NCI-H2029 treated with DMSO at 0.1 percent for 48 hours (cell line): ENCODE measurements at places on chromosomes 16 and 17.

- no peak for DNase-seq
Measured at GRCh38 chr17:74798239-74798707, 22.1 kb upstream of the NAT9 start.

DNA sequence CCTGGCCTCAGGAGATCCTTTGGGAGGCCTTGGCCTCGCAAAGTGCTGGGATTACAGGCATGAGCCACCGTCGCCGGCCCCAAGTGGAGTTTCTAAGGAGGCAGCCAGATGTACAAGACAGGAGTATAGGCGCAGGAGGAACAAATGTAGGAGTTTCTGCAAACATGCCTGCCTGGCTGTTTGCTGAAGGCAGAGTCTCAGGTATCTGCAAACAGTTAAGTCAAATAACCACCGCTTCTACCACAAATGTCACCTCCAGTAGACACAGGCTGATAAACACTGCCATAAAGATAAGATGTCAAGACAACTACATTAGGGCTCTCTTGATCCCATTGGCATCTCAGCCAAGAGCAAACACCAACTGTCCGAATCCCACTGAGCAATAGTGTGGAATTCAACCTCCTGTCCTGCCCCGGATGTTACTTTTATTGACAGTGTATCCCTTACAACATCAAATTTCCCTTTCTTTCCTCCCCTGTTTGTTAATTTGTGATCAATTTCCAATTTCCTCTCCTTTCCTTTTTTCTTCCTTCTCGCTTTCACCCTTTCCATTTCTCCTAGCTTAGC is 5.6 kb upstream of the COG1 start:
- peak; percentile 53 for DNase-seq

GRCh38 chr17:70139449-70139993 is 29.8 kb upstream of the KCNJ2 start:
- no peak for DNase-seq

DNA sequence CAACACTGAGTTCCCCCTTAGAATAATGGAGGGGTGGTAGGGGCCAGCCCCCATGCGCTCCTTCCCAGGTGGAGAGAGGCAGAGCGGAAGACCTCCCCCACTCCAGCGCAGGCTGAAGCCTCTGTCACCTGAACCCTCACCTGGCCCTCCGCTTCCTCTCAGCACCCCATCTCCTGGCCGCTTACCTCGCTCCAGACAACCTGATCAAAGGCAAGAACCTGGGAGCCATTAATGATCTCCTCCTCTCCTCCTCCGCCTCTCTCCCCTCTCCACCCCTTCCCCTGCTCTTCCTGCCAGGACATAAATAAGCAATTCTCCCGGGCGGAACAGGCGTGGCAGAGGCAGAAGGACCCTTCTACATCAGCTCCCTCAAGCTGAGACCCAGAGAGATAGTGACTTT is 110.2 kb upstream of the LHX1 start:
- no peak for DNase-seq

- DNase-seq = peak; percentile 21
Measured at GRCh38 chr16:23016368-23016767, 132.9 kb downstream of the USP31 start.

DNA sequence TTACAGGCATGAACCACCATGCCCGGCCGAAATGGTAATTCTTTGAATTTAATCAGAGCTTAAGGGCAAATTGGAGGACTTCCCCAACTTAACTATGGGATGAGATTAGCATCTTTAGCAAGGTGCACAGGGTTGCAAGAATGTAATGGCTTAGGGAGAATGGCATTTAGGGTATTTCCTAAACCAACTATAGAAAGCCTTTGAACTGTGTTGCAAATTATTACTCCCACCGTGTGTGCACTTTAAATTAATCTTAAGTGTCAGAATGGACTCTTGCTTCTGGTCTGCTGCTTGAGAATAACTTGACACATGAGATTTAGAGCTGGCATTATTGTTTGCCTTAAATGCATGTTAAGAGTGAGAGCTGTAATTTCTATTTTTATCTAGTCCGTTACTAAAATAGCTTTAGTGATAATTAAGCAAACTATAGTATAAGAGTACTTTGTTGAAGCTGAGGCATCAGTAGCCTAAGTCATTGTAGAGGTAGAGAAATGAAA is 59.8 kb downstream of the TUBD1 start:
- no peak for DNase-seq

GRCh38 chr16:66874079-66874775 is 6.1 kb upstream of the PDP2 start:
- no peak for DNase-seq

DNA sequence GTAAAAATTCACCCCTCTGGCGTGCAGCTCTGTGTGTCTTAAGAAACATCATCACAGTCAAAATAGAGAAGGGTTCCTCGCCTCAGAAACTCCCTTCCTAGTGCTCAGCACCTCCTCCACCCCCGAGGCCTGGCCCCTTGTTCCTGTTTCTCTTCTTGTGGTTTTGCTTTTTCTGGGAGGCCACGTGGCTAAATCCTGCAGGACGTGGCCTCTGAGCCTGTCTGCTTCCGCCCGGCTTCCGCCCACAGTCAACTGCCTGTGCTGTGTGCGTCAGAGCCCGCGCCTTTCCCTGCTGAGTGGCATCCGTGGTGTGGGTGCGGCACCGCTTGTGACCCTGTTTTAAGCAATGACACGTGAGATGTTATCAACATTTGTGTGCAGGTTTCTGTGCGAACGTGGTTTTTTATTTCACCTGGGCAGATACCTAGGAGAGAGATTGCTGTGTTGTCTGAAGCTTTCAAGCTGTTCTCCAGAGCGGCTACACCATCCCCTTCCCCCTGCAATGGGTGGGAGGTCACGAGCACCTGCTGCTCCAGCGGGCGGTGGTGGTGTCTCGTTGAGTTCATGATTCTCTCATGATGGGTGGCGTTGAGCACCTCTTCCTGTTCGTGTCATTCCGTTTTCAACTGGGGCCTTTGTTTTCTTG is 21.7 kb downstream of the ACSF3 start:
- no peak for DNase-seq

GRCh38 chr16:81616321-81617020 is 162.6 kb upstream of the PLCG2 start:
- DNase-seq = no peak

DNA sequence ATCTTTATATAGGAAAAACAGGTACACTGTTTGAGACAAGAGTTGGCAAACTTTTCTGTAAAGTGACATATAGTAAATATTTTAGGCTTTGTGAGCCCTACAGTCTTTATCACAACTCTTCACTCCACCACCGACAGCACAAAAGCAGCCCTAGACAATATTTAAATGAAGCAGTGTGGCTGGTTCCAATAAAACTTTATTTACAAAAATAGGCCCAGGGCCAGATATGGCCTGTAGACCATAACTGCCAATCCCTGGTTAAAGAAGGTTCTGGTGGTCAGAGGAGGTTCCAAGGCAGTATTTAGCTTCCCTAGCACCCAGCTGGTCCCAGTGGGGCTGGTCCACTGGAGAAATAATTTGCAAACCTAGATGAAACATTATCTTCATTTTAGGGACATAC is 3.6 kb downstream of the FAM117A start:
- DNase-seq = no peak

GRCh38 chr17:64546716-64547115 is 39.9 kb downstream of the CEP95 start:
- DNase-seq = no peak

GRCh38 chr16:61887903-61888302 is 148.3 kb downstream of the CDH8 start:
- DNase-seq = no peak

DNA sequence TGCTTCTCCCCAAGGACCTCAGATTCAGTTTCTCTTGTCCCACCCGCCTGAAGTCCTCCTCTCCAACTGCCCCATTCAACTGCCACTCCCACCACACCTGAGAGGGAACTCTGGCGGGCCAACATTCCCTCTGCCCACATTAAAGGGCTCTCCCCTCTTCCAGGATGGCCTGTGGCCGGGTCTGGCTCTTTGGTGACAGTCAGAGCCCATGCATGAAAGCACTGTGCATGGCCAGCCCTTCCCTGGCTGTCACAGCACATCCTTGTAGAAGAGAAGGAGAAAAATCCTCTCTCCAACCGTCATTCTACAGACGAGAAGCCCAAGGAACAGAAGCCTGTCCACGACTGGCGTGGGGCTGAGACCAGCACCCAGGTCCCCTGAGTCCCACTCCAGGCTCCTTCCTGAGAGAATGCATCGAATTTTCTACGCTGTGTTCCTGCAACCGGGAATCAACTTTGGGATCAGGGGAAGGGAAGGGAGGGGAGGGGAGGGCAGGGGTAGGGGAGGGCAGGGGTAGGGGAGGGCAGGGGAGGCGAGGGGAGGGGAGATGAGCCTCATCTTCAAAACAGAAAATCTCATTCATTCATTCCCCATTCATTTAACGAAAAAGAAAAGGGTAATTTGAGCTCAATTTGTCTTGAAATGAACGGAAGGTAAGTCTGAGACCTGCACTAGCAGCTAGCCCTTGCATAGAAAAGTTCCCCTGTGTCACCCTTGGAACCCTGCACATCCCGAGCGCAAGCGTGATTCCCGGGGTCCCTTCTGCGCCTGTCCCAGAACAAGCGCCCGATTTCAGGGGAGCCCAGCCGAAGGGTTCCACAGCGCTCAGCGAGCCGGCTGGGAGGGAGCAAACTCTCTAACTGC is at the start of gene ABCC12:
Gene ABCC12, minus strand, starts transcription at position 68 of the 864 bp plus-strand sequence. CDS start 9,569 bp downstream, outside the sequence.
- DNase-seq = no peak

GRCh38 chr17:44218344-44219107 is 949 bp downstream of the UBTF start:
- DNase-seq = peak; percentile 34

DNA sequence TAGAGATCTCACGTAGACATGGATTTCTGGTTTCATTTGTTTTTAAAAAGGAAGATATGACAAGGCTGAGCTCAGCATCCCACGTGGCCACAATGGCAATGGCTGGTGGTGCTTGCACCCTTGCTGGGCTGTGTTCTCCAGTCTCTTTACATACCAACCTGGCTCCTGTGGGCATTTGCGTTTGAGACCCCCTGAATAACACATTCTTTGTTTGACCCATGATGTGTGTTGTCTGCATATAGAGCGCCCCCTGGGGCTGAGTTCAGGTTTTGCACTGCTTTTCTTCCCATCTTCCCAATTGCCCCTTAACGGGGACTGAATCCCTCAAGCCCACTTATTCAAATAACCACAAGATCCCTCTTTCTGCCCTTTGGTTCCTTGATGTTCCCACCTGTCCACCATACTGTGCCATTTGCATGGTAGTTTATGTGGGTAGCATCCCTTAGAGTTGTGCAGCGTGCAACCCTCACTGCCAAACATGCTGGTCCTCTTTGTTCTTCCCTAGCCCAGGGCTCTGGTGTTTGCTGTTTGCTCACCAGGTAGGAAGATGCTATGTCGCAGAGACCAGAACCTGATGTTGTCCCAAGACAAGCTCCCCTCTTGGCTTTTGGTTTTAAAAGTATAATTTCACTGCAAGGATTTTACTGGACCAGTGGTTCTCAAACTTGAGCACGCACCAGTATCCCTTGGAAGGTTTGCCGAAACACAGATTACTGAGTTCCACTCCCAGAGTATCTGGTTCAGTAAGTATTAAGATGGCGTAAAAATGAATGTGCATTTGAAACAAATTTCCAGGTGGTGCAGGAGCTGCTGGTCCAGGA is 38.5 kb upstream of the NKD1 start:
- no peak for DNase-seq

- DNase-seq = no peak
Measured at GRCh38 chr17:44124118-44124438, 637 bp upstream of the HDAC5 start.

DNA sequence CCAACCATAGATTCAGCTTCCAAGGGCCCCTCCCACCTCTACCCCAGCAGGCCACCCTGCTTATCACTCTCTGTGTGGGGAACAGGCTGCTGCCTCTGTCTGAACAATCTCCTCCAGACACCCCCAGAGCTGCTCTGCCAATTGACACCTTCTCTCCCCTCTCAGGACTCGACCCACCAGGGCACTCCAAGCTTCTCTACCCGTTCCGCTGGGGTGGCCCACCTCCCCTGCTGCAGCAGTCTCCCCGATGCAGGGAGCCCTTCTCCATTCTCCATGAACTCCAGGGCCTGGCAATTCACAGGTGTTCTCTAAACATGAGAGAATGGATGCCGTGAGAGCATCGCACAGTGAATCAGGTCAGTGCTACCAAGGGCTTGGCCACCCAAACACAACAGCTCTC is 28.3 kb upstream of the FAAP100 start:
- no peak for DNase-seq

DNA sequence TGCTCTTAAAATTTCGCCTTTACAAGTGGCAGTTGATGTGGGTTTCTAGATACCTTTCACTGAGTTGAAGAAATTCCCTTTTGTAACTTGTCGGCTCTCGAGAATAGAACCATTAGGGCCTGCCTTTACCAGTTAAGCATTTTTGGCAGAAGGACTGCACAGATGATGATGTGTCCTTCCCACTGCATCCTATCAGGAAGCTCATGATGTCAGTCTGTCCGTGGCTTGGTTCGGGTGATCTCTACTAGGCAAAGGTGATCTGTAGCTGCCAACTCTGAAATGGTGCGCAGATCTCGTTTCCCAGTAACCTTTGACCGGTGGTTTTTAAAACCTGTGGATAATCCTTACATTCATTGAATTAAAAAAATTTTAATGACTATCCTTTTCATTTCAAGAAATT is 49.7 kb downstream of the ZNRF1 start:
- no peak for DNase-seq

DNA sequence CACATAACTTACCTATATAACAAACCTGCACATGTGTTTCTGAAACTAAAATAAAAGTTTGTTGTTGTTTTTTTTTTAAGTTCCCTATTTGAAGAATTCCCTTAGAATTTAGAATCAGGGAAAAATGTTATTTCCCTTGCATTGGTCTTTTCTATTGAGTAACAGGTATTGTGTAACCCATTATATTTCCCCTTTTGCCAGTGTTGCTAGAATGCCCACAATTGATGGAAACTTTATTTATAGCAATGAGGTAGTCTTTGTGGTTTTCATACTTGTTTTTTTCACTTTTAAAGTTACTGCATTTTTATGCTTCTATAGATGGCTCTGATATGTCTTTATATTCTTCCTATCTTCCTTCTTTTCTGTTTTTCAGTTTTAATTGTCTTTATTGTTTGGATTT is 3.9 kb downstream of the NLRP1 start:
- no peak for DNase-seq

GRCh38 chr16:83706394-83706793 is 101.4 kb upstream of the HSBP1 start:
- DNase-seq = no peak

DNA sequence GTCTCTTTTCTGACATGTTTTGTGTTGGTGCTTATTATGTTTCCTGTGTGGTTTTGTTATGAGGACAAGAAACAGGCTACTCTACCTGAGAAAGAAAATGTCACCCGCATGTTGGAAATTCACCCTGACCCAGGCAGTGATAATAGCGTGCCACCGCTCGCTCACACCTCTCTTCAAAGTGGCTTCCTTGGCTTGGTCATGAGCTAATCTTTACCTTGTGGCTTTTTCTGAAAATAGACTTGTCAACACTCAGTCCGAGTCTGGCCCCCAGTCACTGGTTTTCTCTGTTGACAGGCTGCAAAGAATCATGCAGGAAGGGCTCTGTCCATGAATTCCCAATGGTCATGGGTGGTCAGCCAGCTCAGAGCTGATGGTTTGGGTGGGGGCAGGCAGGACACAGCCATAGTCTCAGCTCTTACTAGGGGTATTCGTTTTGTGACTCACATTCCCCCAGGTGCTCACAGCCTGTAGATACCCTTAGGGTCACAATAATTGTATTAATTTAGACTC is 121.3 kb upstream of the CACNG5 start:
- DNase-seq = no peak

- no peak for DNase-seq
Measured at GRCh38 chr17:49218941-49219913, 8.7 kb downstream of the ABI3 start.

GRCh38 chr17:46009681-46010596 is 10.9 kb downstream of the STH start:
- no peak for DNase-seq

- DNase-seq = peak; percentile 22
Measured at GRCh38 chr17:44900894-44901293, 1.6 kb upstream of the EFTUD2 start.

GRCh38 chr17:76565728-76566612 is 19.7 kb downstream of the ST6GALNAC2 start:
- no peak for DNase-seq
